ENCODE measurements at places on chromosomes 16 and 17.

GRCh38 chr16:67965668-67966548 lies 2.5 kb downstream of the SLC12A4 start:
- DNase-seq, result no peak

DNA sequence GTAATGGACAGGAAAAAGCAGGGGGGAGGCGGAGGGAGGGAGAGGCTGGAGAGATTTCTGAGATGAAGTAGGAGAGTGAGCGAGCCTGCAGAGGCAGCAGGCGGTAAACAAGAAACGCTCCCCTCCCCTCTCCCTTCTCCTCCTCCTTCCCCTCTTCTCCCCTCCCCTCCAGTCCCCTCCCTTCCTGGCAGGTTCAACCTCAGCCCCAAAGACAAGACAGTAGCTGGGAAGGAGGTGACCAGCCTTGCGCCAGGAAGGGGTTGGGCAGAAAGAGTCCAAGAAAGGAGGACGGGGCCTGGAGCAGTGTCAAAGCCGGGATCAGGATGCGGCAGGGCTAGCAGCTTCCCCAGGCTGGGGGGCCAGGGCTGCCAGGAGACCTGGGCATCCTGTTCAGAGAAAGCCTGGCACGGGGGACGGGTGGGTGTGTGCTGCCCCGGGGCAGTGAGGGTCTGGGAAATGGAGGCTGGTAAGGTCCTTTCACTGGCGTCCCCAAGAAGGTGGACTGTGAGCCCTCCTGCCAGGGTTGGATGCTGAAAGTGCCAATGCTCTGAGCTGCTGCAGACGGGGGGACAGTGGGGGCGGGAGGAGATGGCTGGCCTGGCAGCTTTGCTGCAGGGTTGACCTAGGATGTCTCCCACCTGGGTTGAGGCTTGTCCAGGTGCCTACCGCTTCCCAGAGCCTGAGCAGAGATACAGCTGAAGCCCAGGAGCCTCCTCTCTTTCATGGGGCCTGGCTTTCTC lies 261.6 kb upstream of the TNRC6C start:
- no peak for DNase-seq

- no peak for DNase-seq
Observed at GRCh38 chr16:79267781-79268180, 332.8 kb downstream of the MAF start.

- DNase-seq, result peak; percentile 78
Observed at GRCh38 chr16:28210979-28211588, 681 bp downstream of the XPO6 start.

- DNase-seq, result no peak
Observed at GRCh38 chr16:75088216-75088615, 28.4 kb downstream of the LDHD start.

- no peak for DNase-seq
Observed at GRCh38 chr16:61595605-61596004, 440.6 kb downstream of the CDH8 start.

- peak; percentile 83 for DNase-seq
Observed at GRCh38 chr17:1643293-1643998, 2.1 kb downstream of the SCARF1 start.

DNA sequence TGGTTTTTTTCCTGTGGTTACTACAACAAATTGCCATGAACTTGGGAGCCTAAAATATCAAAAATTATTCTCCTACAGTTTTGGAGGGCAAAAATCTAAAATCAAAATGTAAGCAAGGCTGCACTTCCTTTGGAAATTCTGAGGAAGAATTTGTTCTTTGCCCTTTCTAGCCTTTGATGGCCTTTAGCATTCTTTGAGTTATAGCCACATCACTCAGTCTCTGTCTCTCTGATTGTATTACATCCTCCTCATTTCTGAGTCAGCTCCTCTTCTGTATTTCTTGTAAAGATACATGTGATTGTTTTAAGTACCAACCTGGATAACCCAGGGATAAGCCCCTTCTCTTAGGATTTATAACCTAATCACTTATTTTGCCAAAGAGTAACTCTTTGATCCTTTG lies 282.0 kb downstream of the BCAS3 start:
- DNase-seq, result no peak

DNA sequence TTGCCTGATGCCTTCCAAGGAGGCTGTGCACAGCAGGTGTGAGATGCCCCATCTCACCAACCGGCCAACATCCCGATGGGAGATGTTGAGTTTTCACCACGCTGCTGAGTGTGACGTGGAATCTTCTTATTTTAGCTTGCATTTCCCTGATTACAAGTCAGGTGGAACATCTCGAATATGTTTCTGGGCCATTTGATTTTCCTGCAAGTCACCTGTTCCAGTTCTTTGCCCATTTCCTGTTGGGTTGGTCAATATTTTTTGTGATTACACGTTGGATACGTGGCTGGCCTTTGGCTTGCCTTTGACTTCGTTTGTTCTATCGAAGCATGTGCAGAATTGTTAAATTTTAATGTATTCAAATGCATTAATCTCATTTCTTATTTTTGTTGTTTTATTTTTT lies 8.3 kb upstream of the CDH15 start:
- DNase-seq, result no peak

DNA sequence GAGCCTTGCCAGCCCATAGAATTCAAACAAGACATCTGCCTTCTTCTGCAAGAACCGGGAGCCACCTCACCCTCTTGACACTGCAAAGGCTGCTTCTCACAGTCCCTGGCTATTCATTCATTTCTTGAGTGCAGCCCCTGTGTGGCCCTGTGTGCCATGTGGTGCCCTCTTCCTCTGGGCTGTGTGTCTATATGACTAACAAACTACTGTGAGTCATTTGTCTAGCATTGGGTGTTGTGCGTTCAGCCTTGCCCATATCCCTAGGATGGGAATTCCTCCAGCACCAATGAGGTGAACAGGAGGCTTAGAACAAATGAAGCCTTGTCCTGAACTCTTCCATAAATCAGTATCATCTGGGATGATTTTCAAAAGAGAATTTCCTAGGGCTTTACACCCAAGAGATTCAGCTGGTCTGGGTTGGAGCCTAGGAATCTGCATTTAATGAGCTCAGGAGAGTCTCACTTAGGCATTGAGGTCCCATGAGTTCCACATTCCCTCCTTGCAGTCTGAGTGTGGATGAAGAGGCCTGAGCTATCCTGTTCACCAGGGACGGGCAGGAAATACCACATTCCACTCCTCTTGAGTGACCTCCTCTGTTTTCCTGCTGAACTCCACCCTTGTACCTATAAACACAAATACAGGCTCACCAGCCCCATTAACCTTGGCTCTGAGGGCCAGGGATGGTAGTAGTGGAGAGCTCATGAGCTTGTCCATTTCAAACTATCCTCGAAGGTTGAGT lies 308.7 kb upstream of the N4BP1 start:
- no peak for DNase-seq

DNA sequence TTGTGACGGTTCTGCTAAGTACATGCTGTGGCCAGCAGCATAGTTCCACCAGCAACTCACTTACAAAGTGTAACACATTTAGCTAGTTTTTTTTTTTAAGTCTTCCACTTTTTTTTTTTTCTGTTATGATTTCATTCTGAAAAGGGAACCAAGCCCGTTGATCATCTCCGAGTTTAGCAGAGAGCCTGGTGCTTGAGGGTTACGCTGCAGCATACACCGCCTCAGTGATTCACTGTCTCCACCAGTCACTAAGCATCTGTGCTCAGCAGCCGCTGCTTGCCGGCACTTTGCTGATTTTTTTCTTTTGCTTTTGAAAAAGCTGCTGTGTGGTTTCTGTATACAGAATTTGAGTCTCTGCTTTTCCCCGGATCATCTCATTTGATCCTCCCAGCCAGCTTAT lies 194.5 kb upstream of the CDH13 start:
- no peak for DNase-seq

GRCh38 chr17:81067391-81067811 lies 32.5 kb downstream of the BAIAP2 start:
- DNase-seq, result no peak

DNA sequence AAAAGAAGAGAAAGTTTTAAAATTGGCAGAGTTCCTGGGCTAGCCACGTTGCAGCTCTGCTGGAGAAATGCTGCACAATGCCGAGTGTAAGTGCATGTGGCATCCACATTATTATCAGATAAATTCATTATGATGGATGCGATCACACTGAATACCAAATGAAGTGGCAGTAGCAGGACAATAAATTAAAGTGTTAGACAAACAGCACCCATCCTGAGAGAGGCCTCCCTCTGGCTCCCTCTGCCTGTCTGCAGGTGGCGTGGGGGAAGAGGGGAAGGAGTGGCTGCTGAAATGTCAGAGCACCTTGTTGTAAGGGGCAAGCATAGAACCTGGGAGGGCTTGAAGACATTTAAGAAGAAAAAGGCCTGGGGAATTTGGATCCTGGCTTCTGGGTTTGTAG lies 324.1 kb downstream of the HAPSTR1 start:
- no peak for DNase-seq

GRCh38 chr17:41966463-41967140 lies at the start of gene CNP:
Gene CNP, plus strand, starts transcription at chr17:41966795. Its CDS starts 90 bp downstream, at chr17:41966885.
- peak; percentile 95 for DNase-seq

DNA sequence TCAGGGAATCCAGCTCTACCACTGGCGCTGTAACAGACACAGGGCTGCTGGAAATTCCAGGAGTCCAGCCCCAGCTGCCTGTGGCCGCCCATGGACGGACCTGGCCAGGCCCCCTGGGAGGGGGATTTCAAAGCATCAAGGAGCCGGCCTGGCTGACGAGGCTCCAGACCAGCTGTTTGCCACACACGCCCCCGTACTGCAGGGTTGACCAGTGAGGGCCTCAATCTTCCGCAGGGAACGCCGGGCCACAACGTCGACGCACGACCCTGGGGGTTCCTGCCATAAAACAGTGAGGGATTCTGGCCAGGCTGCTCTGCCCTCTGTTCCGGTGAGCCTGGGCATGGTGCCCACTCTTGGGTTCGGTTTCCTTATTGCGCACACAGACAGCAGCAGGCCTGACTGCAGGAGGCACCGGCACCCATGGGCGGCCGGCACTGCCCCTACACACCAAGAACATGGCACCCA lies 3.7 kb downstream of the LMF1 start:
- DNase-seq, result no peak

DNA sequence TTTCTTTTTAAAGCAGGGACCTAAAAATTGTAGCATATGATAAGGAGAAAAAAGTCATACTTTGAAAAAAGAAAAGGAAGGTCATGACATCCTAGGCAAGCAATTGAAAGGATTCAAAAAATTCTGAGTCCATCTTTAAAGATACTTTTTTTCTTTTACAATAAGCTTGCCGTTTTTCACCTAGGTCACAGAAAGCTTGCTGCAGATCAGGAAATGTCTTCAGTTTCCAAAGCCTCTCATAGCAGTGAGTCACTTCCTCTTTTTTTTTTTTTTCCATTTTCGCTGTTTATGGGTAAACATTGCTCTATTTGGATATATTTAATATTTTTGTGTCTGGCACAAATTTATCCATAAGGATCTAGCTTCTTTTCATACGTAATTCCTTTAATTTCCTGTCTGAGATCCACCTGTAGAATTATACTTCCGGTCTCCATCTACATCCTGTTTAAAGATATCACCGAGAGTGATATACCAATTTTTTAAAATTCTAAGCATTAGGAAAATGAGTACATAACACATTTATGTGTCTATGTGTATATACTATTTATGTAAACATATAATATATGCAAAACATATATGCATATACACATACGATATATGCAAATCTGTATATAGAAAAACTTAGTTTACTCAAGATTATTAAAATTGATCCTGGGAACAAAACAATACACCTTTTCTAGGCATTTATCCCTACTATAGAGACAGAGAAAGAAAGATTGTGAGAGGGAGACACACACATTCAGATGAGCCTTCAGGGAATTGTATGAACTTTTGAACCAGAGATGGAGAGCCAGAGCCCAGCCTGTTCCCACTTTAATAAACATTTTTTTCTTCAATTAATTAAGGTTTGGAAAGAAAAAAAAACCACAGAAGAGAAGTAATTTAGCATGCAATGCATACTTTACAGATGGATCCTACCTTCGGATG lies 134.4 kb downstream of the SKAP1 start:
- DNase-seq, result no peak

DNA sequence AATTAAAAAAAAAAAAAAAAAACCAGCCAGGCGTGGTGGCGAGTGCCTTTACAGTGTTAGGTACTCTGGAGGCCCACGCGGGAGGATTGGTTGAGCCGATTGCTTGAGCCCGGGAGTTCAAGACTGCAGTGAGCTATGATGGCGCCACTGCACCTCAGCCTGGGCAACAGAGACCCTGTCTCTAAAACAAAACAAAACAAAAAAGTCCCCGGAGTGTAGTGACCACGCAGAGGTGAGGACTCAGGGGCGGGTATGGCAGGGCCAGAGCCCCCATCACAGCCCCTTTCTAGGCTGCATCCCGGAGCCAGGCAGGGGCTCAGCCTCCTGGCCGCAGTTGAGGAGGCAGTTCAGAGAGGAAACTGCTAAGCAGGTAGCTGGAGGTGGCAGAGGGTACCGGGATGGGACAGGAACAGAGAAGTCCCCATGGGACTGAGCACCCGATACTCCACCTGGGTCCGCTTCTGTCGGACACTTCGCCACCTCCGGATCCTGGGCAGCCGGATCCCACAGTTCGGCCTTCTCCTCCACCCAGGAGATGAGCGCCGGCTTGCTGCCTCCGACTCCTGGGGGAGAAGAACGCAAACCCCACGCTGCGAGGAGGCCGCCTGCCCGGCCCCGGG lies 800 bp downstream of the ZNF747 start:
- peak; percentile 78 for DNase-seq

- DNase-seq, result no peak
Observed at GRCh38 chr17:39666601-39667261, 1.5 kb upstream of the PNMT start.

GRCh38 chr16:68590201-68590994 lies 51.3 kb downstream of the ZFP90 start:
- DNase-seq, result peak; percentile 58

- peak; percentile 76 for DNase-seq
Observed at GRCh38 chr17:28384281-28385036, 13.0 kb downstream of the SARM1 start.

GRCh38 chr17:63150490-63150889 lies 184.5 kb downstream of the TANC2 start:
- no peak for DNase-seq

GRCh38 chr17:77308861-77309726 lies 168.3 kb downstream of the SEC14L1 start:
- DNase-seq, result no peak

- DNase-seq, result no peak
Observed at GRCh38 chr16:59783191-59783590, 1049.1 kb upstream of the GOT2 start.

DNA sequence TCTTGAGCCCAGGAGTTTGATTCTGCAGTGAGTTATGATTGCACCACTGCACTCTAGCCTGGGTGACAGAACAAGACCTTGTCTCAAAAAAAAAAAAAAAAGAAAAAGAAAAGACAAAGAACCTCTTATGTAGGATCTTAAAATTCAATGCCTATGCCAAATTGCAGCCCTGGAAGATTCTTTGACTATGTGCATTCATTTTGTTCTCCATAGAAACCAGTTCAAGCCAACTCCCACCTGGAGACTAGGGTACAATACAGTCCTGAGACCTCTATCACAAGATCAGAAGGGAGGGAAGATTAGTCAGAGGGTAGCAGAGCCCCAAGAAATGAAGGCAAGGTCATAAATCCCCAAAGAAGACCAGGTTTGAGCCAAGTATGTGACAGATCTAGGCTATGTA lies 90.6 kb upstream of the HAS3 start:
- DNase-seq, result no peak

DNA sequence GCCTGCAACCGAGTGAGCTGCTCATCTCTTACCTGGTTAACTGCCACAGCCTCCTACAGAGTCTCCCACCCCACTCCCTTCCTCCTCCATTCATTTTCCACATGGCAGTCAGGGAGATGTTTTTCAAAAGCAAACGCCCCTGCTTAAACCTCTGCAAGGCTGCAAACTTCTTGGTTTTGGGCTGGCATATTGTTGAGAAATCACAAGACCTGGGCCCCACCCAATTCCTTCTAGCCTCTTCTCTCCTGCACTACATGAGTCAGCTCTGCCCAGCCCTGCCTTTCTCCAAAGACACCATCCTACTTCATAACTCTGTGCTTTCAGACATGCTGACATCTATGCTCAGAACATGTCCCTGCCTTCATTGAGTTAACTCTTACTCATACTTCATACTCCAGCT lies 136.1 kb downstream of the SPACA3 start:
- no peak for DNase-seq
